Stimulated activated CD4-positive, alpha-beta T cell treated with anti-CD3 and anti-CD28 coated beads, Interleukin-2, amount 100 ng/mL, for 24 hours (primary cell): ENCODE measurements at places on chromosomes 7 and 10.

DNA sequence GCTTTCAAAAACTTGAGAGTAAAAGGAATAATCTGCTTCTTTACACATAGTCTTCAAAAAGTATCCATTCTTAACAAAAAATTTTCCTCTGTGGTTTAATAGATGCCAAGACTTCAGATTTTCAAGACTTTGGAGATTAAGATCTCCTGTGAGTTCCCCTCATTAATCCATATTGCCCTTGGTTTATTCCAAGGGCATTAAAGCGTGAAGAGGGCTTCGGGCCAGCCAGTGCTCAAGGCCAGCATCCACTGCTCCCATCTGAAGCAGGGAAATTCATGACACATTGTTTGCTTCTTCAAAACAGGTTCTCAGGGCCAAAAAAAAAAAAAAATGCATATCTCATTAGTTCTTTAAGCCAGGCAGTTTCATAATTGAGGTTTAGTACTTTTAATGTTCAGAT, 137.3 kb upstream of the RHOBTB1 start:
- no peak for DNase-seq

- no peak for DNase-seq
Measured at GRCh38 chr10:11909618-11910017, 86.5 kb downstream of the PROSER2 start.

DNA sequence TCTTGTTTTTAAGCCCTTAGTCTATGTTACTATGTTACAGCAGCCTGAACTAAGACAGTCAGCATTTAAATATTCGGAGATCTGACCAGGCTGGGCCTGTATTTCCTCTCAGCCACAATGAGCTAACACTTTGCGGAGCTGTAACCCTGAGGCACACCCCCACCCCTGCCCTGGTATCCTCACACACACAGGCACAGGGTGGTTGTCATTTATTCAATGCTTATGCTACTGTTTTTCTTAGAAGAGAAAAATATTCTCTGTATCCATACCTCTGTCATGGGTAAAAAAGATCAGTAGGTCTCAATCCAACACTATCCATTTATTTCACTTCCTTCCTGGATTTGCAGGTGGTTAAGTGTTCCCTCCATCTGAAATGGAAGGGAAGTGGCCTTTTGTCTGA, 80.3 kb upstream of the TRIL start:
- no peak for DNase-seq

DNA sequence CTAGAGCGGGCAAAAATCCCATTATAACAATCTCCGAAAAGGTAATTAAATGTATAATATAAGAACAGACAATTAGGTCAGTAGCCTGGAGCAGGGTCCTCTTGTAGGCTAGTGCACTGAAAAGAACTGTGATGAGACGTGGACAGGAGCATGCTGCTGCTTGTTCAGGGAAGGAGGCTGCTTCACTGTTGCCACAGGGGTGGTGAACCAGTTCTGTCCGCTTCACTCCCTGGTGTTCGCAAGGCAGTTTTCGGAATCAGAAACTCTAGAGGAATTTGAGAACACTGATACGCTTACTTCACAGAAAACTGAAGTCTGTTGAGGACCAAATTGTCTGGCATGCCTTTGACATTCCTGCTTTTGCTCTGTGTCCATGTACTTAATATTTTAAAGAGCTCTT, 17.4 kb downstream of the ZNRF2 start:
- no peak for DNase-seq

DNA sequence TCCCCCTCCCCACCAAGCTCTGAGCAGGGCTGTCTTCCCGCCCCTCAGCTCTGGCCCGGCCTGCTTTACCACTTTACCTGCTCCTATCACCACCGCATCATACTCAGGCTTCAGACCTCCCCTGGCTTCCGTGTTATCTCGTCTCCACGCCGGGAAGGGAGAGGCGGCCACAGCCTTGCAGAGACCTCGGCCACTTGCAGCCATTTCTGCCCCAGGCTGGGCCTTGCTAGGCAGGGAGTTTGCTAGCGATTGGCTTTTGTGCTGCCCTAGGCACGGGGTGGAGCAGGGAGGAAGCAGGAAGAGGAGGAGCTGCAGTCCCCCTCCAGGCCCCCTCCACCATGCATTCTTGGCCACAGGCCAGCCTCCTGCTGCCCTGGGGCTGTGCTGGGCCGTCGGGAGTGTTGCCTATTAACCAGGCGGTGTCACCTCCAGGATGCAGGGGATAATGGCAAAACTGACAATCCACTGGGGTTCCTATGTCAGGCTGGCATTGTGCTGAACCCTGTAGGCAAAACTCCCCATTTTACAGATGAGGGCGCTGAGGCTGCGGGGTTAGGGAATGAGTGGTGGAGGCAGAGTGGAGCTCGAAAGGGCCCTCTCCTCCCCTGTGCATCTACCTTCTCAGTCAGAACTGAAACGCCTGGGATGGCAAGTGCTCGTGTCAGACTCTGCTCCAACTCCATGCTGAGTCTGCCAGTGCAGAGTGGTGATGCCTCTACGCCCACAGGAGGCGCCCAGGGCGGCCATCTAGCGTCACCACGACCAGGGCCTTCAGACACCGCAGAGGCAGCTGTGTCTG, at the start of gene PYROXD2:
TSS of gene PYROXD2 (minus strand) at position 251 of the 799 bp plus-strand sequence. CDS start at position 204, 47 bp downstream.
- peak; percentile 35 for DNase-seq

DNA sequence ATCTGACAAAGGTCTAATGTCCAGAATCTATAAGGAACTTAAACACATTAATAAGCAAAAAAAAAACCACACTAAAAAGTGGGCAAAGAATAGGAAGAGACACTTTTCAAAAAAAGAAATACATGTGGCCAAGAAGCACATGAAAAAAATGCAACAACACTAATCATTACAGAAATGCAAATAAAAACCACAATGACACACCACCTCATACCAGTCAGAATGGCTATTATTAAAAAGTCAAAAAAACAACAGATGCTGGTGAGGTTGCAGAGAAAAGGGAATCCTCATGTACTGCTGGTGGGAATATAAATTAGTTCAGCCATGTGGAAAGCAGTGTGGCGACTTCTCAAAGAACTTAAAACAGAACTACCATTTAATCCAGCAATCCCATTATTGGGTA, 119.0 kb downstream of the LMBR1 start:
- DNase-seq, result no peak

- no peak for DNase-seq
Measured at GRCh38 chr10:58341947-58342346, 7.1 kb downstream of the UBE2D1 start.

DNA sequence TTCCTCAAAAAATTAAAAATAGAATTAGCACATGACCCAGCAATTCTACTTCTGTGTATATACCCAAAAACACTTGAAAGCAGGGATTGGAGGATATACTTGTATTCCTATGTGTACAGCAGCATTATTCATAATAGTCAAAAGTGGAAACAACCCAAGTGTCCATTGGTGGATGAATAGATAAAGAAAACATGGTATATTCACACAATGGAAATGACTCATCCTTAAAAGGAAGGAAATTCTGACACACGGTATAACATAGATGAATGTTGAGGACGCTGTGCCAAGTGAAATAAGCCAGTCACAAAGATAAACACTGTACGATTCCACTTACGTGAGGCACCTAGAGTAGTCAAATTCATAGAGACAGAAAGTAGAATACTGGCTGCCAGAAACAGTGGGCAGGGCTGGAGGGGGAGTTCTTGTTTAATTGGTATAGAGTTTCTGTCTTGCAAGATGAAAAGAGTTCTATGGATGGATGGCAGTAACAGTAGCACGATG, 26.6 kb upstream of the KAT6B start:
- peak; percentile 15 for DNase-seq

DNA sequence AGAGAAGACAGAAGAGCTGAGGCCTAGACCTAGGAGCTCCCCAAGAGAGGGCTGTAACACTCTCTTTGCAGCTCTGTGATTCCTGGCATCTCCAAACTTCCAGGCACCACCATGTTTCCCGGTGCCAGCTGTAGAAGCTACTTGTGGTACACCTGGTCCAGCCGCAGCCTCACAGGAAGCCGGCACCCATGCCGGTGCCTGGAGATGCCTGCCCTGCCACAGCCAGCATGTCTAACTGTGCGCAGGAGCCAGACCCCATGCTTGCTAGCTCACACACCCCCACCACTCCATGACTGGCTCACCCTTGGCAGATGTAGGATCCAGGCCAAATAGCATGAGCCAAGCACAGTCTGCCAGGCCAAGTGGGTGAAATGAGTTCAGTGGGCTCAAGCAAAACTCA, 211.7 kb upstream of the GNAI1 start:
- DNase-seq, result no peak

GRCh38 chr10:96416643-96417042, 57.8 kb upstream of the OPALIN start:
- DNase-seq, result no peak

- no peak for DNase-seq
Measured at GRCh38 chr10:79316671-79317431, 30.4 kb upstream of the PPIF start.

GRCh38 chr10:46524472-46525176, 31.8 kb downstream of the GPRIN2 start:
- no peak for DNase-seq

DNA sequence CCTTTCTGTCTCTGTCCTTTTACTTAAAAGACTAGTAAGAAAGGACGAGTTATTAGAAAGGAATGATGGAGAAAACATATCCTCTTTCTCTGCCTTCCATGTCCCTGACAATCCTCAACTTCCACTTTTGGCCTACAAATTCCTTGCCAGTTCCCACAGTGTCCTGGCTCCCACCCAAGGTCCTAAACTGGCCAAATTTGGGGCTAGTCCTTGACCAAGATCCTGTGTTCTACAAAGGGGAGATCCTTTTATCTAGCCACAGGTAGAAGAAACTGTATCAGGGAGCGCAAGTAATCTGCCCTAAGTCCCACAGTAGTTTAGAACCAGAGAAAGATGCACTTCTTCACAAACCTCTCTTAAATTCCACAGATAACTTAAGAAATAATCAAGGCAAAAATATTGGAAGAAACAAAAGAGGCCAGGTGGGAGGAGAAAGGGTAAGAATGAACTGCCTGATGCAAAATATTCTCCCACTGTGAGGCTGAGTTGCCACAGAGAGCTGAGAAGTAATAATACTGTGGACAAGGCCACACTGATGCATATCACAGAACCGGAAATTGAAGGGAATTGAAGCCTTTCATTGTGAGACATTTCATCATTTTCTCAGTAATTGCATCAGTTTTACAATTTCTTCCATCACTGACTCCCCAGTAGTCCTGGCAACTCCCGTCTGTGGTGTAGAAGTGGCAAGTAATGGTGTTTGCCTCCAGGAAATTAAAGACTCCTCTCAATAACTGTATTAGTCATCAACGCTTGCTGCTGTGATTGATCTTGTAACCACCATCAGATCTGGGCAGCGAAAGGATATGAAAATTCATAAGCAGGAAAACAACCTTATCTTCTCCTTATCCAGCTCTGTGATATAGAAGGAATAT, 47.2 kb downstream of the DNAJC12 start:
- DNase-seq, result no peak

DNA sequence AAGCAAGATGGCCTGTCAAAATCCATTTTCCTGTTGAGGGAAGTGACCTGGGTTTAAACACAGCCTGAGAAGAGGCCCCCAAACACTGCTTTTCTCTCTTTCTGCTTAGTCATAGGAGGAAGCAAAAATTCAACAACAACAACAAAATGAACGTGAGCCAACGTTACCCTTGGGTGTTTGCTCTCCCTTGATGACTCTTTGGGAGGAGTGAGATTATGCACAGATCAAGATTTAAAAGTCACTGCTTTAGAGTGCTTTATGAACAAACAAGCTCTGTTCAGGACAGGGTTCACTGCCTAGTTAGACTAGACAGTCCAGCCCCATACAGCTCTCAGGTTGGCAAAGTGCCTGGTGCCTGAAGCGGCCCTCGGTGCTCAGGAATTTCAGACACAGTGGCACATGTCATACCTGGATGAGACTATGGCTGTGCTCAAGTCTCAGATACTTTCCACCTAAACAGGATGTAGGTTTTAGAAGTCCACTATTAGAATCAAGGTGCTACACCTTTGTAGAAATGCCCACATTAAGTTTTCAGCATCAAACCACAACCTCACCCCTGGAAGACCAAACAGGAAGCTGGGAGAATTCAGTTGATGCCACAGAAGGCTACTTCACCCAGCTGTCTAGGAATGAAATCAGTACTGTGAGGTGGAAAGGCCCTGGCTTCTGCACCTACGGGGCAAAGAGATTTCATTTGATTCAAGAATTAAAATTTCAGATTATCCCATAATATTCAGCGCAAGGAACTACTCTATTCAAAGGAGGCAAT, 38.7 kb downstream of the DENND11 start:
- DNase-seq, result no peak

- no peak for DNase-seq
Measured at GRCh38 chr7:12719141-12719919, 31.9 kb downstream of the ARL4A start.

DNA sequence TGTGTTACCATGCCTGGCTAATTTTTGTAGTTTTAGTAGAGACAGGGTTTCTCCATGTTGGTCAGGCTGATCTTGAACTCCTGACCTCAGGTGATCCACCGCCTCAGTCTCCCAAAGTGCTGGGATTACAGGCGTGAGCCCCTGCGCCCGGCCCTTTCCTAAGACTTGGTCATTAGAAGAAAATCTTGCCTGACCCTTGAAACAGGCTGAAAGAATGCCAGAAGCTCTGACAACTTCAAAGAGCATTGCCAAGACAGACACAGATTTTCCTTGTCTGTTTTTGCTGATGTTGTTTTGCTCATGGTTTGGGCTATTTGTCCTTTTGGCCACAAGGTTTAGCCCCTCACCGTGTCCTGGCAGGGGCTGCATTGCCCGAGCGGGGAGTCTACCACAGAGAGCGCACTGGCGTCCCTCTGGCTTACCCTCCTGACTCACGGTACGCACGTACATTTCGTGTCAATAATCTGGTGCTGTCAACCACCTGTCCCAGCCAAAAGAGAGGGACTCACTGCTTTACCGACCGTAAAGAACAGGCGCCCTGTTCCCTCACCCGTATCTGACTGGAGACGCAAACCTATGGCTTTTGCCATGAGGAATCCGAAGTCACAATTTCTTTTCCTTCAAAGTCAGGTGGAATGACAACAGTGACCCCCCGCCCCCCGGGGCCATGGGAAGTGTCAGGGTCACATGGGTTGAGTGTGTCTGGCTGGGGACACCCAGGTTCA, 10.1 kb upstream of the INPP5A start:
- DNase-seq, result no peak

DNA sequence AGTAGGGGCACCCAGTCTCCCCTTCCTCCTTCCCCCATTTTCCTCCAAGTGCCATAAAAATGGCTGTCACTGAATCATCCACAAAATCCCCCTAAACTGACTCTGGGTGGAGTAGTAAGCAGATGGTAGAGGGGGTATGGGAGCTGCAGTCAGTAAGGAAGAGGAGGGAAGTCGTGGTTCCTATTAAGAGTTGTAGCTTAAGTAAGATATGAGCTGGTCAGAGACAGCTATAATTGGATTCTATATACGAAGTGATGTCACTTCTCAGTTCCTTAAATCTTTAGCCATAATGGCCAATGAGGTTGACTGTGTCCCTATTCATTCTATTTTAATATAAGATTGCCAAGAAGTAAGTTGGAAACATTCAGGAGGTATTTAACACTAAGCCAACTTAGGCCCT, 131.7 kb downstream of the SLC16A9 start:
- DNase-seq, result no peak
